Ovary (tissue), 10 donors: ENCODE measurements at places on chromosomes 4 and X. TPM values are rescaled to one million over a fixed set of nuclear protein-coding genes. Genes with fewer than 3 reads are reported as not detected.

Gene UGT2B17
- 0.26 TPM for total RNA-seq

Gene AR
- 30.6 TPM for total RNA-seq

Gene VCX3A
- total RNA-seq, result not detected

GRCh38 chr4:100913685-100914084, 395.9 kb upstream of the EMCN start:
- H3K4me1 ChIP-seq, result no peaks in the 10 kb centered on the region
- H3K27me3 ChIP-seq, result no peaks in the 10 kb centered on the region
- no peak overlapping the region for H3K4me3 ChIP-seq
- H3K36me3 ChIP-seq, result no peaks in the 10 kb centered on the region
- no peak overlapping the region for H3K27ac ChIP-seq

DNA sequence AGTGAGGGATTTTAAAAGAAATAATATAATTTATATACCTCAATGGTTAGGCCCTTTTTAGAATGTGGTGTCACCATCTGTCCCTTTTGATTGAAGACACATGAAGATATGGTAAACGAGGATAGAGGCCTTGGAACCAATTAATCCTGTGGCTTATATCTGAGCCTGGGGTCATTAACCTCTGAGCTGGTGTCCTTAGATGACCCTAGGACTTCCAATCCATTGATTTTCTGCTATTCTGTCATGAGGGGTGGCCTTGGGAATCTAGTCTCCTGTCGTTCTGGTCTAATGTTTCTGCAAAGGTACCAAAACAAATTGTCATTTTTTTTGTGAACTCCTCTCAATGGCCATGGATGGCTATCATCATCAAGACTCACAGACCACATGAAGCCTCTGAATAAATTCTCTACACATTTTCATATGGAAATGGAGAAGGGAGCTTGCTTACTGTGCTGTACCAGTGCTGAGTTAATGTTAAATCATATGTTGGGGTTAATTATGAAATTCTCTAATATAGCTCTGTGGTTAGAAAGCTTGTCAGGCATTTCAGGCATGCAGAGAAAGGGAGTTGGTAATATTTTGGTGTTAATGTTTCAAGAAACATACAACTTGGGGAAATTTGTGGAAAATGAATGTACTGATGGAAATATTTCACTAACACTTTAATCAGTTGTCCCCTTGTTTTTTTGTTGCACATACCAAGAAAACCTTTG, 204.2 kb upstream of the IL15 start:
- no peak overlapping the region for H3K27ac ChIP-seq
- no peak for DNase-seq
- no peaks in the 10 kb centered on the region for H3K4me1 ChIP-seq
- no peaks in the 10 kb centered on the region for H3K36me3 ChIP-seq
- no peak overlapping the region for H3K4me3 ChIP-seq

DNA sequence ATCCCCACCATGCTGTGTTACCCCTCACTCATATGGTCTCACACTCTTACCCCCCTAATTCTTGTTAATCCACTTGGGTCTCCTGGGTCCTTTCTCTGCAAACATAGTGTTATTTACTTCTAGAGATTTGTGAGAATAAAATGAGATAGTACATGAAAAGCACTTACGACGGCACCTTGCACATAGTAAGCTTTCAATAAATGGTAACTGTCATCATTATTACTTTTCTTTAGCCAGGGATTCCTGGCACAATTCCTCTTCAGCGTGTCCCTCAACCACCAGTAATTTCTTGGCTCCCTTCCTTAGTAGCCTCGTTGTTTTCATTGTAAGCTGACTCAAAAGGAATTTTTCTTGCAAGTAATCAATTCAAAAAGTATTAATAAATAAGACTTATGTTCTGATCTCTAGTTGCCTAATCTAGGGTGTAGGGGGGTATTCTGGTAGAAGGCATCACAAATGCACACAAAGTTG, 30.1 kb upstream of the RBMX start:
- no peaks in the 10 kb centered on the region for H3K36me3 ChIP-seq
- H3K27me3 ChIP-seq, result no peaks in the 10 kb centered on the region
- peak overlapping the region; percentile 27 for H3K4me3 ChIP-seq
- no peaks in the 10 kb centered on the region for H3K4me1 ChIP-seq

DNA sequence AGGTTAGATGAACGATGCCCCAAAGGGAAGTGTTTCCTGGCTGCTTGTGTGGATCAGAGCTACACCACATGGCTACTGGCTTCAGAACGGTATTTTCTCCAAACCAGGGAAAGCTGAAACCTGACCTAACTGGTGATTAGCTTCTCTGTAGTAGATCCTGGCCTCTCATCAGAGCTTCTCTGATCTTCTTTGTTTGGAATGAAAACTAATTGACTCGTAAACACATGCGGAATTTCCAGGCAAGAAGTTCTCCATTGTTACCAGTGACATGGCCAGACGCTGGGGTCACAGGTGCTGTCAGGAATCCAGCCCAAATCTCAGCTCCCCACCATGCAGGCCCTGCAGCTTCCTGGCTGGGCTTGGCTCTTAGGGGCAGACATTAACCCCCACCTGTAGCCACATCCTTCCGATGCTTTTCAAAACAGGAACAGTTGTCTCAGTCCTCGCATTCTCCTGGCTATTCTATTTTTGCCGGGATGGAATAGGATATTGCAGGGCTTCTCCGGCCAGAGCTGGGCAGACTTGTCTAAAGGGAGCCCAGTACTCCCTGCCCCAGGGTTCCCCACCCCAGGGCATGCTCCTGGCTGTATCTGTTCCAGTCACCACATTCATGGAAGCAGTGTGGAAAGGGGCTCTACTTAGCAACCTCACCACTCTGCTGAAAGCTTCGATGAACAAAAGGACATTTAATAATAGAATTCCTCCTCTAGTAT, 305.4 kb upstream of the F9 start:
- no peak overlapping the region for H3K4me3 ChIP-seq
- no peaks in the 10 kb centered on the region for H3K27me3 ChIP-seq
- H3K27ac ChIP-seq, result no peak overlapping the region
- H3K4me1 ChIP-seq, result no peaks in the 10 kb centered on the region

DNA sequence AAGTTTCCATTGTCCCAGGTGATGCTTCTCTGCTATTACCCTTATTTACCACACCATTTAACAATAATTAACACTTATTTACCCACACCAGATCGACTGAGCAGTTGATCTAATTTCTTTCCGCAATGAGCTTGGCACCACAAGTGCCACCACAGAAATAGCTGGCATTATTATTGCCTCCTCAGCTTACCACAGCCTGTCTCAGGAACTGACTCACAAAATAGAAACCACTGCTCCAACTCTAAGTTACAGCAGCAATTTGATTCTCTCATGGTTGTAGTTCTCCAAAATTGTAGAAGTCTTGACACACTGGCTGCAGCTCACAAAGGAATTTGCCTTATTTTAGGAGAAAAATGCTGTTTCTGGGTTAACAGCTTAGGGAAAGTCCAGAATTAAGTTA, 22.5 kb downstream of the ZNF721 start:
- H3K36me3 ChIP-seq, result no peaks in the 10 kb centered on the region
- no peak overlapping the region for H3K4me3 ChIP-seq
- H3K27me3 ChIP-seq, result no peaks in the 10 kb centered on the region
- peaks cover 1% of the 10 kb centered on the region for H3K4me1 ChIP-seq
